ENCODE measurements at places on chromosomes 13 and 19.

GRCh38 chr13:30373727-30374126 is 48.6 kb upstream of the UBE2L5 start:
- DNase-seq: no peak

DNA sequence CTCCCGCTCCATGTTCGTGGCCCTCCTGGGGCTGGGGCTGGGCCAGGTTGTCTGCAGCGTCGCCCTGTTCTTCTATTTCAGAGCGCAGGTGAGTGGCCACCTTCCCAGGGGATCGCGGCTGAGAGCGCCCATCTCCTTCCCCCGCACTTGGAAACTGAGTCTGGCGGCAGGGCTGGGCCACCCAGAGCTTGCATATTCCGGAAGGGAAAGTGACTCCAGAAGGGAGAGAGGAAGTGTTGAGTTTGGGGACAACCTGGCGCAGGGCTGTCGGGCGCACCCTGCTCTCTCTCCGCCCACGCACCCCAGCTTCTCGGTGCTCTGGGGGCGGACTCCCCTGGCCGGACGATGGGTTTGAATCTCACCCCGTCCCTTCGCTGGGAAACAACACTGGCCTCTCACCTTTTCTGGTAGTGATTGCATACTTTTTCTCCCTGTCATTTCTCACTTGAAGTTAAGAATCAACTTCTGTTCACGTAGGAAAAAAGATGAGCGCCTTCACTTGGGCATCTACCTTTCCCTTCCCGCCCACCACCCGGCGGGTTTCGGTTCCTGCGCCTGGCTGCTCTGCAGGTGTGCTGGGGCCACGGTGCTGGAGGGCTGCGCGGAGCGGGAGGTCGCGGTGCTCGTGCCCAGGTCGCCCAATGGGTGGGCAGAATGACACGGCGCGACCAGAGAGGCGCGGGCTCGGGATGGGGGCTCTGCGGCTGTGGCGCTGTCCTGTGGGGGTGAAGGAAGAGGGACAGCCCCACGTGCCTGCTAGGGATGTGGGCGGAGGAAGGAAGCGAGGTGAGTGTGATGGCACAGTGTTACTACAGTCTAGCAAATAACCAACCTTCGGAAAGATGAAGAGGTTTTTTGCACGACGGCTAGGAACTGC is 721 bp downstream of the TNFSF11 start:
- DNase-seq: no peak

GRCh38 chr13:21883713-21884112 is 212.8 kb downstream of the FGF9 start:
- no peak for DNase-seq

- no peak for DNase-seq
These were observed 21.7 kb upstream of the SCEL start for GRCh38 chr13:77513719-77514335.

DNA sequence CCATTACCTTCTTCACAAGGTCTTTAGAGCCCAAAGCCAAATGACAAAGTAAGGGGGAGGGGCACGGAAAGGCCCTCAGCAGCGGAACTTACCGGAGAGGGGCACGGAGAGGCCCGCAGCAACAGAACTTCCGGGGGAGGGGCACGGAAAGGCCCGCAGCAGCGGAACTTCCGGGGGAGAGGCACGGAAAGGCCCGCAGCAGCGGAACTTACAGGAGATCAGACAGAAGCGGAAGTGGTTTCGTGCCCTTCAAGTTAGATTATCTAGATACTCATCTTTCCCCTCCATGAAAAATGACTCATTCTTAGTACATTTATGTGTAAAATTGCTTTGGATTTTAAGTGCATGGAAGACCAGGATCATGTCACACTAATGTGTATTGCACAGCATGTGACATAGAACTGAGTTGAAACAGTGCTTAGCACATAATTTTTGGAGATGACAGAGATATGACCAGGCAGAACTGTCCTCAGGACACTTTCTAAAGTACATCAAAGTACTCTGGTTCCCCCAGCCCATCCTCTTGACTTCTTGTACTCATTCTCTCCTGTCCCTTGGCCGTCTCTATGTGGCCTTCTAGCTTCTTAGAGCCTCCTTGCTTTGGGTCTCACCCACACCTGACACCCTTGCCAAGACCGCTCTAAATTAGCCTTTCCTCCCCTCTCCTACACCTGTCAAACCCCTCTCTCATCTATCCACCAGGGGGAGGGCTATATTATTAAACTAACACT is 25.7 kb upstream of the TPTE2 start:
- DNase-seq: no peak

DNA sequence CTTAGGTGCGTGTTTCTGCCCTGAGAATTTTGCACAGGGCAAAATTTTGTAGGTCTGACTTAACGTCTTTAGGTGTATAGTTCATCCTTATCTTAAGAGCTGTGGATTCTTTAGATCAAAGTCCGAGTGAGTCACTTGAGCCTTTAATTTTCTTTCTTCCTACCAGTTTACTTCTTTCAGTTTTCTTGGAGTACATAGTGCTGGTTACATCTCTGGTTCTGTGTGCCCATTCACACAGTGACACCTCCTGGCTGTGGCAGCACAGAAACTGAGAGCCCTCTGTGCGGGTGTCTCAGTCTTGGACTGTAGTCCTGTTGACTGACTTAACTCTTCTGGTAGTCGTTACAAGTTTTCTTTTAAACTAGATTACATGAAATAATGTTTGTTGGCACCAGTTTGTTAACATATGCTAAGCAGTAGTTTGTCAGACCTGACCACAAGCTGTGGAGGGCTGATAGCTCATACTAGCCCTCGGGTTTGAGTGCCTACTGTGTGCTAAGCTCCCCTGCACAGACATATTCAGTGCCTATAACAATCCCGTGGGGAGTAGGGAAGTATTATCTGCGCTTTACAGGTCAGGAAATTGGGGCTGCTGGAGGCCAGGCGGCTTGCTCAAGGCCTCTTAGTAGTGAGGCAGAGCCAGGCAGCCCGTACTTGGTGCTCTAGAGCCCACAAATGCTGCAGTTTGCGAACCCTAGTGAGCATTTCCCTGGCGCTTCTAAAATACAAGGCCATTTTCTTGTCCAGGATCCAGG is 1.6 kb downstream of the GATAD2A start:
- no peak for DNase-seq

DNA sequence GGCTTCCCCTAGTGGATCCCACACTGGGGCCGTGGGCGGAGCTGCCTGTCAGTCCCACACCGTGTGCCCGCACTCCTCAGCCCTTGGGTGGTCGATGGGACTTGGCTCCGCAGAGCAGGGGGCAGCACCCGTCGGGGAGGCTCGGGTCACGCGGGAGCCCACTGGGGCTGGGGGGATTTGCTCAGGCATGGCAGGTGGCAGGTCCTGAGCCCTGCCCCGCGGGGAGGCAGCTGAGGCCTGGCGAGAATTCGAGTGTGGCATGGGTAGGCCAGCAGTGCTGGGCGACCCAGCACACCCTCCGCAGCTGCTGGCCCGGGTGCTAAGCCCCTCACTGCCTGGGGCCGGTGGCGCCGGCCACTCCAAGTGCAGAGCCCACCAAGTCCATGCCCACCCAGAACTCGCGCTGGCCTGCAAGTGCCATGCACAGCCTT is 481.7 kb upstream of the PRR20A start:
- DNase-seq: no peak

DNA sequence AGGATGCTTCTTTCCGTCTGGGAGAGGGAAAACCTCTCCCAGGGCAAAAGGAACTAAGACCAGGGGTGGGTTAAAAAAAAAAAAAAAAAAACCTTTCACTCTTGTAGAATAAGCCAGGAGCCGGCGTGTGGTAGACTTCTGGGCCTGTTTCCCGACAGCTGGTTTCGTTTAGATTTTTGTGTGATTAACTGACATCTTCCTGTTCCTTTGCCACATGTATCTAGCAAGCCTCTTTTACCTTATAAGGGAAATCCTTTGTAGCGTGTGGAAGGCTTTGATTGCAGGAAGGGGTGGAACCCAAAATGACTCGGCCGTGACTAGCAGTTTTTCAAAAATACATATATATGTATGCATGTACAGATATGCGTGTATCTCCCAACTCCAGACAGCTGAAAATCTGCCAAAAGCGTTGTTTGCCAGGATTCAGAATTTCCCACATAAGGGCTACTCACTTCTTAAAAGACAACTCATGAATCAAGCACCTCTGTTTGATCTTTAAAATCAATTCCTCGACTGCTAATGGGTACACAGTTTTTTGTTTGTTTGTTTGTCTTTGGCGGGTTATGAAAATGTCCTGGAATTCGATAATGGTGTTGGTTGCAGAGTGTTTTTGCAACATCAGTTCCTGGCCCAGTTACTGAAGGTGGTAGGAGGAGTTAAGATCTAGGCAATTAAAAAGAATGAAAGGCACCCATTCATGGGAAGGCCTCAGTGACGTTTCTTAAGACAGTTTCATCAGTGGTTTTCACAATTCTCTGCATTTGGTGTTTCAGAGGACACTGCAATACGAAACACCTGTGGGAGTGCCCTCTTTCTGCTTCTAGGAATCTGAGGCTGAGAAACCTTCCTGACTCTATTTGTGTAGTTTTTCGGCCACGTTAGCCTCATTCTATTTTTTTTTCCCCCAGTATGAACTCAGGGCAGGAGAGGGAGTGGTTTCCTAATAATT is 2.7 kb downstream of the TPM4 start:
- no peak for DNase-seq

DNA sequence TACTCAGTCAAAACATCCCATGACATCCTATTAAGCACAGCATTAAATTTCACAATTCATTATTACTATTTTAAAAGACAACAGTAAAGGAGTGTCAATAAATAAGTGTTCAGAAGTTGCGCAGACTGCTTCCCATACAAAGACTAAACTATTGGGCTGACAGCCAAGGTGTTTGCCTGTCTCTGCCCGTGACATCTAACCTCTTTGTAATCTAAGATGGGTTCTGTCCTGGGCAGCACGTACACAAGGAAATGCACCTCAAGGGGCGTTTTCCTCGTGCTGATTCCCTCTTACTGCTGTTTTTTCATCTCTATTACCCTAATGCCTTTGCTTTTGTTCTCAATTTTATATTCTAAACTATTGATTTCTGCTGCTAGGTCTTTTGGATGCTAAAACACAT is 216.3 kb downstream of the NHLRC3 start:
- DNase-seq: no peak

- DNase-seq: no peak
These were observed 237.6 kb downstream of the LACC1 start for GRCh38 chr13:44117351-44117750.

Measured in NT2/D1 (cell line).